ENCODE measurements at places on chromosomes 11 and 22.

DNA sequence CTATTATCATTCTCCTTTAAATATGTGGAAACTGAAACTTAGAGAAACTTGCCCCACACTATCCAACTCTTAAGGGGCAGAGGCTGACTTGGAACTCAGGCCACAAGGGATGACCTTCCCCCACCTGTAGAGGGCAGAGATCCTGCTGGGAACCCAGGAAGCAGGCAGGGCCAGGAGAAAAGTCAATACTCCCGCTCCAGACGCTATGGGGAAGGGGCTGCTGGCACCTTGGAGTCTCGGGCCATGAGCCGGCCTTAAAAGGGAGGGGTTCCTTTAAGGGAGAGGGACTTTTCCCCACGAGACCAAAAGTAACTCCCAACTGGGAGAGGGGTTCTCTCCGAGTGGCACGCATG lies 620 bp upstream of the ANO5 start:
- DNase-seq: no peak

- no peak for DNase-seq
These were observed 39.3 kb downstream of the ALX4 start for GRCh38 chr11:44270403-44271273.

GRCh38 chr11:1224111-1224490 lies 1.2 kb downstream of the MUC5B start:
- DNase-seq: no peak

- no peak for DNase-seq
These were observed 58.4 kb downstream of the CD82 start for GRCh38 chr11:44623731-44624491.

- no peak for DNase-seq
These were observed 59.6 kb upstream of the ADORA2A start for GRCh38 chr22:24367841-24368240.

- no peak for DNase-seq
These were observed 84.1 kb downstream of the C22orf31 start for GRCh38 chr22:28977481-28977971.

GRCh38 chr22:48498526-48499331 lies 1328.9 kb downstream of the BRD1 start:
- no peak for DNase-seq

DNA sequence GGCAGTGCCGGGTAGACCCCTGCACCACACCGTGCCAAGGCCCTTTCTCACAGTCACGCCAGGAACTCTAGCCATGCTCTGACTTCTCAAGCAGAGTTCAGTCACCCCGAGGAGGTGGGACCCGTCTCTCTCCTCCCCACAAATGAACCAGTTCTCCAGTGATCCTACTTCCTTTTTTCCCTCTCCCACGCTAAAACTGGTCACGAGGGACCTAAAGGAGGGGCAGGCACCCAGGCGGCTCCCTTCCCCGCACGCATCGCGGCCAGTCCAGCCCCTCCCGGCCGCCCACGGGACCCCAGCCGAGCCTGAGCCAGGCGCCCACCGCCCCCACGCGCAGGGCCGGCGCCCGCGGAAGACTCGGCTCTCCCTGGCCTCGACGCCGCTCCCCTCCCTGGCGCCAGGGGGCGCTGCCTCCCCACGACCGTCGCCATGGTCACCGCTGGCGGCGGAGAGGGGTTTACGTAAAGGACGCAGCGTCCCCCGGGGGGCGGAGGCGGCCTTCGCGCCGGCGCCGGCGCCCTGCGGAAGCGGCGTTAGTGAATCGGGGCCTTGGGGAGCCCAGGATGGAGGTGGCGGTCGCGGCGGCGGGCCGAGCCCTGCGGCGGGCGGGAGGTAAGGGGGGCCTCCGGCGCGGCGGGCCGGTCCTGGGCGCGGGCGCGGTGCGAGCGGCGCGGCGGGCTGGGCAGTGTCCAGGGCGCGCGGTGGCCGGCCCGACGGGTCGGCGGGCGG lies at the start of gene DAGLA:
DAGLA (plus strand) TSS at position 499 of the 729 bp plus-strand sequence. CDS start 39,765 bp downstream, outside the sequence.
- DNase-seq: peak; percentile 72

DNA sequence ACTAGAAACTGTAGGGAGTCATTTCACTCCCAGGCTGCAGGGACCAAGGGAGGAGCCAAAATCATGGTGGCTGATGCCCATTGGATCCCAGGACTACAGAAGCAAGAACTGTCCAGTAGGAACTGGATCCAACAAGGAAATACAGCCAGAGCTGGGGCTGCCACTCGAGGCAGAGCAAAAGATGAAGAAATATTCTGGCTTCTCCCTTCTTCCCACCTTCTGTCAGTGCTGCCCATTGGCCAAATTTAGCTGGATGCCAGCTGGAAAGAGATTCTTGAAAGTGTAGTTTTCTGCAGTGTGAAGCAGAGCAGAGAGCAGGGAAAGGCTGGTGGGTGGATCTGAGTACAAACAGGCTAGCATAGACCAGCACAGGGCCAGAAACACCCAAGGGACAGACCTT lies 45.6 kb downstream of the COMMD9 start:
- DNase-seq: no peak

- DNase-seq: no peak
These were observed 83.2 kb upstream of the TNRC6B start for GRCh38 chr22:40094485-40094884.

DNA sequence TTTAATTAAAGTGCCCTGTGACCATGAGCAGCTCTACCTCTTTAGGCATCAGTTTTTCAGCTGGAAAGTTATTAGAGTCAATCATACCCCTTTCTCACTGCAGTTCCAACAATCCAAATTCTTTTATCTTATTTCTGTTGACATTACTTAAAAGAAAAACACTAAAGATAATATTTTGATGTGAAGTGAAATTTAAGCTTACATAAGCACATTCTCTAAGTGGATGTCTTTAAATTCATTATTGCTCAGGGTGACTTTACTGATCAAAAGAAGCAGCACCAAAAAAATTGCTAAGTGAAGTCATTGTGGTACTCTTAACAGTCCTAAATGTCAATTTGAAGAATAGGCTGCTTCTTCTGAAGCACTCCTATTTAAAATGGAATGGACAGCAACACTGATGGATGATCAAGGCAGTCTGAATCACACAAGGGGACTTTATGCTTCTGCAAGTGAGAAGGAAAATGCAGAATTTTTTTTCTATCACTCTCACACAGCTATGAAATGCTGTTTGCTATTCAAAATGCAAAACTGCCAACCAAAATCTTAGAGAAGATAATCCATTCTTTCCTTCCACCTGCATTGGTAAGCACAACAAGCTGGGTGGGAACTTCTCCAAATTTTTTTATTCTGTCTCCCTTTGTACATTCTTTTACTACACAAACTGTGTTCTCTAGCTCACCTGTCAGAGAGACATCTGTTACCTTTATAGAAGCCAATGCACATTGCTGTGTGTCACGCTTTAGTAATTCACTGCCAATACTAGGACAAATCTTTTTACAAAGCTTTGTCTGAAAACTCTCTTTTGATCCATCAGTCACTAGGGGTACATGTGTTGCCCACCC lies 179.9 kb downstream of the GRIA4 start:
- DNase-seq: no peak

GRCh38 chr11:74743640-74744039 lies 5.0 kb upstream of the RNF169 start:
- DNase-seq: no peak

DNA sequence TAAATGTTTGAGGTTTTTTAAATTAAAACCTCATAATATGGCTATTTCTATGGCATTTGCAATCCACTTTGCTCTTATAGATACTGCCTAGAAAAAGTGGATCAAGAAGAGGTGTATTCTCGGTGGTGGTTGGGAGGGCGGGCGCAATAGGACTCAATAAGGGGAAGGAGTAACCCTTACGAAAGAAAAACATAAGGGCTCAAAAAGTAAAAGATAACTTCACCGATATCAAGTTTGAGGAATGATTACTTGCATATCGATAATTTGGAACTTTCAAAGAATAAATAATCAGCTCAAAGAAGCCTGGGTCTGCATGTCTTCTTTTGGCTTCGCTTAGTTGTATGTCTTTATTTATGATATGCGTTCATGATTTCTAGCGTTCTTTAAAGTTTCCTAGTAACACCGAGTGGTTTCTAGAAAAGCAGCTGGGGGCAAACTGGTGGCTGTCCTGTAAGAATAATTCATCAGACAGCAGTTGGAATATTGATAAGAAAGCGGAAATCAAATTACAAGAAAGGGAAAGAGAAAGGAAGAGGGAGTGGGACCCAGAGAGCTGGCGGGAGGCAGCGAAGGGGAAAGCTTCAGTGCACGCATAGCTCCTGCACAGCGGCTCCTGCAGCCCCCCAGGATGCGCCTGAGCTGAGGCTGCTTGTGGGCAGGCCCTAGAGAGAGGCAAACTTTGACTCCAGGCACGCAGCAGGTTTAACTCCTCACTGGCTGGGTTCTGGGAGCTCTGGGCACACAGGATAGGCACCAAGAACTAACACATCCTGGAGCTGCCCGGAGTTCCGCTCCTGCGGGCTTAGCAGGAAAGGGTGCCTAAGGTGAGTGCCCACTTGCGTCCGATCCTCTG lies 9.1 kb upstream of the FLI1 start:
- DNase-seq: no peak
